ENCODE measurements at places on chromosomes 5 and 9. TPM values are rescaled to one million over a fixed set of nuclear protein-coding genes. Genes with fewer than 3 reads are reported as not detected.
A peak's percentile ranks its signal among the peaks of the same experiment; 100 is the strongest.

The SPACA9 gene
- total RNA-seq, result 3.6 TPM

DNA sequence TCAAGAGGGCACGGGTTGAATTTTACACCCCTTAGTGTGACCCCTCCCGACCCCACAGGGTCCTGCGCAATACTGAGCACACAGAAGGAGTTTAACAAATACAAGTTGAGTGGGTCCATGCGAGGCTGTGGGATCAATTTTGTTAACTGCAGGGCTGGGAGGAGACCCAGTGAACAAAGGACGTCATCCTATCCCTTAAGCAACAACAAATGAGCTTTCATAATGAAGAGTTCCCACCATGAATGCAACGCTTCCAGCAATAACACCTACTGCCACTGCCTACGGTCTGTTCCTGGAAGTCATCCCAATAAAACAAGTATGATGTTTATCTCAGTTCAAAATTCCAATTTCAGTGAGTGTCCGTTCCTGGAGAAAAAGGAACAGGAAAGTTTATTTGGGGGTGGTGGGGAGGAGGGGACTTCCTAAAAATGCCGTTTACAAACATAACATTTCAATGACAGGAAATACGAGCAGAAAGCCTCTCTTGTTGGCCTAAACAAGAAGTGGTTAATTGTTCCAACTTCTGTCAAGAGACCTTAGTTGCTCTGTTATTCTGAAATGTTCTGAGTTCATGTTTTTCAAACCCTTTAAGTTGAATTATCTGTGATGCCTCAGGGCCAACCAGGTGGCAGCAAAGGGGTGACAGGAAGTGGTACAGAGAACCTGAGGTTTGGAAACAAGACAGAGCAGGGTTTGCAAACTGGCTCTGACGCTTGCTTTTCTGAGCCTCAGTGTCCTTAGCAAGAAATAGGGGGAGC lies 65.8 kb upstream of the PLPP6 start:
- H3K4me1 ChIP-seq, result peaks cover 5% of the 10 kb centered on the region
- peaks cover 2% of the 10 kb centered on the region for H3K27me3 ChIP-seq
- H3K27ac ChIP-seq, result no peak overlapping the region
- H3K4me3 ChIP-seq, result peak overlapping the region; percentile 13

GRCh38 chr9:130128733-130129431 lies 43.3 kb upstream of the NCS1 start:
- H3K4me3 ChIP-seq, result no peak overlapping the region
- peaks cover 28% of the 10 kb centered on the region for H3K36me3 ChIP-seq
- peak; percentile 95 for DNase-seq
- H3K27ac ChIP-seq, result peak overlapping the region; percentile 98
- no peaks in the 10 kb centered on the region for H3K27me3 ChIP-seq

GRCh38 chr5:32618962-32619361 lies 33.6 kb downstream of the SUB1 start:
- no peaks in the 10 kb centered on the region for H3K4me1 ChIP-seq
- no peak for DNase-seq
- H3K27ac ChIP-seq, result no peak overlapping the region
- no peak overlapping the region for H3K4me3 ChIP-seq
- no peaks in the 10 kb centered on the region for H3K36me3 ChIP-seq
- no peaks in the 10 kb centered on the region for H3K27me3 ChIP-seq

DNA sequence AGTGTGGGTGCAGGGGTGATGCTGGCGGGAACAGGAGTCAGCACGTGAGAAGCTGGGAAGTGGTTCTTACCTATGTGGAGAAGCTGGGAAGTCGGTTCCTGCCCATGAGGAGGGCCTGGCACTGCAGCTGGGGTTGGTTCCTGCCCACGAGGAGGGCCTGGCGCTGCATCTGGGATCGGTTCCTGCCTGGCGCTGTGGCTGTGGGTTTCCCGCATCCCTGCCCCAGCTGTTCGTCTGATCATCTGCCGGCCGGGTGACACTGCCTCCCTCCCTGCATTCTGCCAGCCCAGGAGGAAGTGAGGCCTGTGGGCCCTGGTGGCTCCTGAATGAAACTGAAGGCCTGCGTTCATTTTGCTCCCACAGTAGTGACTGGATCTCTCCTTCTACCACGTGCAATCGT lies 5.1 kb downstream of the OBP2A start:
- no peaks in the 10 kb centered on the region for H3K27me3 ChIP-seq
- H3K4me3 ChIP-seq, result no peak overlapping the region
- H3K27ac ChIP-seq, result no peak overlapping the region

- H3K4me1 ChIP-seq, result no peaks in the 10 kb centered on the region
- no peak overlapping the region for H3K27ac ChIP-seq
- H3K36me3 ChIP-seq, result no peaks in the 10 kb centered on the region
- DNase-seq, result no peak
Observed at GRCh38 chr5:1262381-1262780, 32.5 kb downstream of the TERT start.

DNA sequence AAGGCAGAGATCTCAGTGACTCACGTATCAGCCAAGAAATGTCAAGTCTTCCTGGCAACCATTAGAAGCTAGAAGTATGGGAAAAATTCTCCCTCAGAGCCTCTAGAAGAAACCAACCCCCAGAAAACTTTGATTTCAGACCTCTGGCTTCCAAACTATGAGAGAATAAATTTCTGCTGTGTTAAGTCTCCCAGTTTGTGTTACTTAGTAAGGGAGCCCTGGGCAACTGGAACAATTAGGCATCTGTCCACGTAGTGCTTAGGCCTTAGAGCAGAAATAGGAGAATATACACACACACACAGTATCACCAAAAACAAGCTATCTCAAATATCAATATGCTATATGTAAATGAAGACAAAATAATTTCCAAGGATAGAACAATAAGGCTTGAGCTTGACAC lies 894.8 kb upstream of the CDH10 start:
- no peak overlapping the region for H3K27ac ChIP-seq
- H3K4me1 ChIP-seq, result no peaks in the 10 kb centered on the region
- no peaks in the 10 kb centered on the region for H3K36me3 ChIP-seq
- no peak overlapping the region for H3K4me3 ChIP-seq
- no peaks in the 10 kb centered on the region for H3K27me3 ChIP-seq
